ENCODE measurements at places on chromosomes 7 and 10.

- DNase-seq, result no peak
Observed at GRCh38 chr10:99873846-99874245, 91.4 kb downstream of the ABCC2 start.

- no peak for DNase-seq
Observed at GRCh38 chr7:151511946-151512345, 7.7 kb downstream of the RHEB start.

DNA sequence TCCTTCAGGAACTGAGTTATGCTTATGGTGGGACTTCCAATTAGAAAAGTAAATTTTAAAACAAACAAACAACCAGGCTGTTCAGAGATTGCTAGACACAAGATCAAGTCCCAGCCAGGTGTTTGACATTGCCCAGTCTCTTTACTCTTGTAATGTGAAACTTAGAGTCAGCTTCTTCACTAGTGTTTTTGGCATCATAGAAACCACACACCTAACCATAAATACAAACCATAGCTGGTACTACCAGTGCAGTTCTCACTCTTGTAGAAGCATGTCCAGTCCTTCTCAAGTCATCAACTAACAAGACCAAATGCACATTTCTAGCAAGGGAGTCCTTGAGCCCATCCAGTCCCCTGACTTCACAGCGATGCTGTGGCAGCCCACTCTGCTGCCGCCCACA is 339.9 kb downstream of the GFRA1 start:
- DNase-seq, result no peak

- DNase-seq, result no peak
Observed at GRCh38 chr10:77989081-77989724, 40.1 kb downstream of the POLR3A start.

GRCh38 chr7:92873776-92874175 is 37.4 kb upstream of the CDK6 start:
- no peak for DNase-seq

All from frontal cortex (tissue), 4 donors.